ENCODE measurements at places on chromosomes 3 and 15.

- no peak for DNase-seq
Measured at GRCh38 chr15:49645941-49646340, 25.1 kb downstream of the DTWD1 start.

DNA sequence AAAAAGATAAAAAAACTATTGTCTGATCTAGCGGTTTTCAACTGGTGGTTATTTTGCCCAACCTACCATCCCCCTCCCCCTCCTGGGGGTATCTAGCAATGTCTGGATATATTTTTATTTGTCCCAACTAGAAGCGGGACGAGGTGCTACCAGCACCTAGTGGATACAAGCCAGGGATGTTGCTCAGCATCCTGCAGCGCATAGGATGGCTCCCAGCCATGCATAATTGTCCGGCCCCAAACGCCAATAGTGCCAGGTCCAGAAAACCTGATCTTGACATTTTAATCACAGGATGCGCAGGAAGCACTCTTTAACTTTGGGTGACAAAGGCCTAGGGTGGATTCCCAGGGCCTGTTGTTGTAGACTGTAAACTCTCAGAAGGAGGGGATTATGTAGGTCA is 17.0 kb upstream of the ARL8B start:
- DNase-seq = no peak

DNA sequence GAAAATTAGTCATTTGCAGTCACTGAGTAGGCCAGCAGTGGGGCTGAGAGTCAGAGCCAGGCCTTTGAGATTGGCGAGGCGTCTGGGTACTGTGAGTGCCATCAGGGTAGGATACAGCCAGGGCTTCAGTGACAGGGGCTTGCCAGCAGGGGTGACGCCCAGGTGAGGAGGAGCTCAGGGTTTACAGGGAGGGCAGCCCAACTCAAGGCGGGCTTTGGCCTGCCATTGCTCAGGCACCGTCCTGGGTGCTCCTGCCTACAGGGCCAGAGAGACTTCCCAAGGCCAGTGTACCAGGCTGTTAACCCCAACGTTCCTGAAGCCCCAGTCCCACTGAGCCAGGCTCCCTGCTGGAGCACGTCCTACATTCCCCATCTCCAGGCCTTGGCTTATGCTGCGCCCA is 152.0 kb downstream of the FBLN2 start:
- DNase-seq = no peak

GRCh38 chr3:11653298-11654055 is 9.8 kb upstream of the VGLL4 start:
- DNase-seq = no peak

DNA sequence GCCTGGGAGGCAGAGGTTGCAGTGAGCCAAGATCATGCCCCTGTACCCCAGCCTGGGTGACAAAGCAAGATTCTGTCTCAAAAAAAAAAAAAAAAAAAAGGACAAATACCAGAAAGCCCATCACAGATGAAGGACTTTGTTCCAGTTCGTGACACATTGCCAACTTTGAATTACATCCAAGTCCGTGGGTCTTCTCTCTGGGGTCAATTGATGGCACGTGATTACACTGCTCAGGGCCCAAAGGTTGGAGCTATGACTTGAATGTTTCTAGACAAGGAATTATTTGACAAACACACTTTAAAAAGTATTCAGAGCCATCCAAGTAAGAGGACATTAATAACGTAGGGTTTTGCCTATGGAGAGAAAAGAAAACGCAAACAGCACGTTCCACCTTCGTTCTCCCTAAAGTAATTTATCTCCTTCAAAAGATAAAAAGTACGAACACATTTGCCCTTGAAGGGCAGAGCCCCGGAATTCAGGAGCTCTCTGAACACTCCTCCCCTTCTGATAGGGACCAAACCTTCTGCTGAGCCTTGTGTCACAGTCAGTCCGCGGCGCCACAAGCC is 31.3 kb upstream of the ST3GAL6 start:
- DNase-seq = no peak

Data from CD4-positive, alpha-beta T cell treated with Interleukin-17A for 1 hour (primary cell).